ENCODE measurements at places on chromosomes 13 and 19.
A peak's percentile ranks its signal among the peaks of the same experiment; 100 is the strongest.

- no peaks in the 10 kb centered on the region for H3K4me1 ChIP-seq
- peaks cover 3% of the 10 kb centered on the region for H3K36me3 ChIP-seq
Observed at GRCh38 chr13:71148396-71148795, 718.6 kb downstream of the DACH1 start.

DNA sequence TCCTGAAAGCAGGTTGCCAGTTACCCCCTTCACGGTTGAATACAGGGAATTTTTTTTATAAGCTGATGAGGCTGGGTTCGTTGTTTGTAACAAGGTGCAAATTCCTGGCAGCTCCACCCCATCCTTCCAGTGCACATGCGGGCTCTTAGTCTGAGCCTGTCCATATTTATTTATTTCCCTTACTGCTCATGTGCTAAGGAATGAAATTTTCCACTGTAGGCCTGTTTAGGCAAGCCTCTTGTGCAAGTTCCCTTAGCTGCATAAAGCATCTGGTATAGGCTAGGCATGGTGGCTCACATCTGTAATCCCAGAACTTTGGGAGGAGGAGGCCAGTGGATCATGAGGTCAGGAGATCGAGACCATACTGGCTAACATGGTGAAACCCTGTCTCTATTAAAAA is 560.9 kb upstream of the PCDH9 start:
- no peak overlapping the region for H3K27ac ChIP-seq
- no peaks in the 10 kb centered on the region for H3K27me3 ChIP-seq
- H3K36me3 ChIP-seq = no peaks in the 10 kb centered on the region
- no peak overlapping the region for H3K4me3 ChIP-seq

DNA sequence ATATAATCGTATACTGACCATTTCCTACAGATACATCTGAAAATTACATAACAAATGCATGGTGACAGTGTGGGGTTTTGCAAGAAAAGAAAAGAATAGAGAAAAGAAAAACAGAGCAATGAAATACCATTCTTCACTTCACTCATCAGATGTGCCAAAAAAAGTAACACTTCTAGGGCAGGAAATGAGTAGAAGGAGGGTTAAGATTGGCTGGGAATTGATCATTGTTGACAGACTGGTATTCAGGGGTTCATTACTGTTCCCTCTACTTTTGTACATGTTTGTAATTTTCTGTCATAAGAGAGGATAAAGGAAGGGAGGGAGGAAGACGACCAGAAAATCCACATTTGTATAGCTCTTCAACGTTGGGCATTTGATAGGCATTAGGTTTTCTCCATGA is 31.5 kb downstream of the ABCC4 start:
- H3K27me3 ChIP-seq = no peaks in the 10 kb centered on the region
- peaks cover 3% of the 10 kb centered on the region for H3K36me3 ChIP-seq

GRCh38 chr13:81058211-81058915 is 717.4 kb upstream of the SPRY2 start:
- no peaks in the 10 kb centered on the region for H3K36me3 ChIP-seq
- no peaks in the 10 kb centered on the region for H3K4me1 ChIP-seq
- H3K4me3 ChIP-seq = no peak overlapping the region
- H3K27me3 ChIP-seq = no peaks in the 10 kb centered on the region
- H3K27ac ChIP-seq = no peak overlapping the region

DNA sequence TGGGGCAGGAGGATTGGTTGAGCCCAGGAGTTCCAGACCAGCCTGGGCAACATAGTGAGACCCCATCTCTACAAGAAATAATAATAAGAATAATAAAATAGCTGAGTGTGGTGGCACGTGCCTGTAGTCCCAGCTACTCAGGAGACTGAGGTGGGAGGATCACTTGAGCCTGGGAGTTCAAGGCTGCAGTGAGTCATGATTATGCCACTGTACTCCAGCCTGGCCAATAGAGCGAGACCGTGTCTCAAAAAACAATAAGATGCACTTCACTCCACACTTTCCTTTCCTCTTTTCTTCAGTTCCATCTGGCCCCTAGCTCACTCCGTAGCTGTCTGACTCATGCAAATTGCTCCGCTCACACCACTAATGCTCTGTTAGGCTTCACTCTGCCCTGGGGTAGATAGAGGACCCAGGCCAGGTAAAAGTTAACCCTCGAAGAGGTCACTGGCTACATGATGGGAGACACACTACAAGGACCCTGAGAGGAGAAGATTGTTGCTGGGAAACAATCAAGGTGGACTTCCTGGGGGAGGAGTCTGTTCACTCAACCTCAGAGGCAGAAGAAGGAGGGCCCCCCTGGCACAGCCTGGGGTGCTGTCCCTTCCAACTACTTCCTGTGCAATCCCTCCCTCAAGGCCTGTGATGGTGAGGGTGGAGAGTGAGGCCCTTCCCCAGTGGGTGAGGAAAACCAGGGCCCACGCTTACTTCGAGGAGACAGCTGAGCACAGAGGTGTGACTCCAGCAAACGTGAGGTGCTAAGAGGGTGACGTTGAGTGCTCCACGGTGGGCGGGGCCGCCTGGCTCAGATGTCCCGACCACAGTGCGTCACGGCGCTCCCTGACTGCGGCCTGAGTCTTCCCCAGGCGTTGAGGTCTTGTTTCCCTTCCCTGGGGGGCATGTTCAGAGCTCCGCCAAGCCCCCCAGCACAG is 8.8 kb upstream of the TNFSF9 start:
- DNase-seq = peak; percentile 74
- peaks cover 27% of the 10 kb centered on the region for H3K4me1 ChIP-seq
- H3K4me3 ChIP-seq = peak overlapping the region; percentile 62
- H3K27me3 ChIP-seq = no peaks in the 10 kb centered on the region

GRCh38 chr13:67013709-67014108 is 216.4 kb downstream of the PCDH9 start:
- no peak overlapping the region for H3K4me3 ChIP-seq
- H3K4me1 ChIP-seq = no peaks in the 10 kb centered on the region
- H3K27ac ChIP-seq = no peak overlapping the region

DNA sequence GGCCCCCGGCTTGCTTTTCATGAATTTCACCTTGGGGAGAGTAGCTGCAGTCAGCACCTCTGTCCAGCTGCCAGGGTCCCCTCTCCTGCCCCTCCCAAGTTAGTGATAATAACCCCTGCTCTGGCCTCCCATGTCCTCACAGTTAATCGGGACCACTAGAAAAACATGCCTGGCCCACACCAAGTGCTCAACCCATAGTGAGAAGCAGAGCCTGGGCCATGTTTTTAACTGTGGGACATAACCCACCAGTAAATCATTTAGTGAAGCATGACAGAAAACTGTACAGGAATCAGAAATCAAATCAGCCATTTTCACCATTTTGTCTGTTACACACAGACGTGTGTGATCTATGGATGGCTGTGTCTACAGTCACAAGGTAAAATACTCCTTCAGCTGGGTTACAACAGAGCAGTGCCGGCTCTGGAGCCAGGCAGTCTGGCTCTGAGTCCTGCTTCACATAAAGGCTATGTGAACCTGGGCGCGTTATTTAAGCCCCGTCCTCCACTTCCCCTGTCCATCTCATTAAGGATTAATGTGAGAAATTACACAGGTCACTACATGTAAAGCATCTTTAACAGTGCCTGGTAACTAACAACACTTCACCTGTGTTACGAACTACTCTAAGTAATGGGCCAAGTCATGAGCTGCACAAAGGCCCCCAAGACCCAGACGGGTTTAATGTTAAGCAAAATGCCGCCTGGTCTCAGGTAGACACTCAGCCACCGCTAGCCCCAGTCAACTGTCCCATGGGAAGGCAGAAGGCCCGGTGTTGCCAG is 7.6 kb upstream of the ECH1 start:
- no peak for DNase-seq
- H3K27ac ChIP-seq = peak overlapping the region; percentile 100
- H3K4me3 ChIP-seq = no peak overlapping the region

Data from effector memory CD8-positive, alpha-beta T cell (primary cell).